ENCODE measurements at places on chromosomes 16 and 17. TPM values are rescaled to one million over a fixed set of nuclear protein-coding genes. Genes with fewer than 3 reads are reported as not detected.

LLGL2 gene
- polyA plus RNA-seq: 7.8 TPM

ADGRG3 gene
- polyA plus RNA-seq: not detected

DNA sequence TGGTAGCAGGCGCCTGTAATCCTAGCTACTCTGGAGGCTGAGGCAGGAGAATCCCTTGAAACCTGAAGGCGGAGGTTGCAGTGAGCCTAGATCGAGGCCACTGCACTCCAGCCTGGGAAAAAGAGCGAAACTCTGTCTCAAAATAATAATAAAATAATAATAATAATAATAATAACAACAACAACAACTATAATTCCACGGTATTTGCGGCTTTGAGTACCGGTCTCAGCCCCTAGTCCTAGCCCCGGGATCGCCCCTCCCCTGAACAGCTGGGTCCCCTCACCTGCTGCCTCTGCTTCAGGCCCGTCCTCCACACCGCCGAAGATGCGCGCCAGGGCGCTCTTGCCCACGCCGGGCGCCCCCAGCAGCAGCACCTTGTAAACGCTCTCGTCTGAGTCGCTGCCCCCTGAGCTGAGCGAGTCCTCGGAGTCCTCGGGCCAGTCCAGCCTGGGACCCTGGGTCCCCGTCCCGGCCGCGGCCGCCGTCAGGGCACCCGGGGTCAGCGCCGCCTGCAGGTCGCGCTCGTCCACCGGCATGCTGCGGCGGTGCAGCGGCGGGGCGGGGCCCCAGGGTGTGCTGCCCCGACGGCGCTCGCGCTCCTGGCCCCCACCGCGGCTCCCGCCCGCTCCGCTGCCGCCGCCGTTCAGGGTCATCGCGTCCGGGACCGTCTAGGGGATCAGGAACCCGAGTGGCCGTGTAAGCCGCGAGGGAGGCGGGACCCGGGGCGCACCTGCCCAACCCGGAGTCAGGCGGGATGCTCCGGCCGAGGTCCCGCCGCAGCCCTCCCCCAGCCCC is 611 bp downstream of the RRAD start:
- DNase-seq: no peak

DNA sequence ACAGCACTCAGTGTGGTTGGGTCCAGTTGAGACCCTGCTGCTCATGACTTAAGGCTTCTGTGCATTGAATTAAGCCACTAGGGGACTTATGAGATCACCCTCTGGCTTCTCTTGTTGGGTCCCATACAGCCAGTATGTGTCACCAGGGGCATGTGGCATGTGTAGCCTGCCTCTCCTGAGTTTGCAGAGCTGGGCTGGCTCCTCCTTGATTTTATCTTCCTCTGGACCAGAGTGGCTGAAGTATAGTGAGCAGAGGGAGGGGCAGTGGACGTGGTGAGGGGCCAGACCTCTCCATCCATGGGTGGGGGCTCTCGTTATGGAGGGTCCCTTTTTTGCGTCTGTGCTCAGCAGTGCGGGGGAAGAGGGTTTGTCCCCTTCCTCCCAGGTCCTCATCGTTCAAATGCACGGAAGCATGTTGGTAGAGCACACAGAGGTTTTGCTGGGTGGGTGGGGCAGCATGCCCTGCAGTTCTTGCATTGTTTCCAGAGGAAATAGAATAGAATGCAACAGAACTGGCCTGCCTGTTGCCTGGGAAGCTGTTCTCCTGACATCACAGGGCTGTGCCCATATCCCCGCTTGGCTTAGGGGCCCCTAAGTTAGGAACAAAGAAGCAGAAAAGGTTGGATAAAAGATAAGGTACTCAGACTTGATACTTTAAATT is 77.4 kb downstream of the SPECC1 start:
- DNase-seq: no peak

DNA sequence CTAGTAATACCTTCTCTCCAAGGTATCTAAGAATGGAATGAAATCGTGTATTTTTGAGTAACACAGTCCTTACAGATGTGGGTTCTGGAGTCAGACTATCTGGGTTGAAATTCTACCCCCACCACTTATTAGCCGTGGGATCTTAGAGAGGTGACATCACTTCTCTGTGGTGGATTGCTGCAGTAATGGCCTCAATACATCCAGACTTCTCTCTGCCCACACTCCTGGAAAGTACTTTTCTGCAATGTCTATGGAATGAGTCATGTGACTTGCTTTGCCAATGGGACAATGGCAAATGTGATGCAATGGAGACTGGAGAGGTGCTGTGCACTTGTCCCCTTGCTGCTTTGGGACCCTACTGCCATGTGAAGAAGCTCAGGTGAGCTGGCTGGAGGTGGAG is 418.2 kb downstream of the HAPSTR1 start:
- DNase-seq: no peak
